ENCODE measurements at places on chromosomes 11 and 22.

GRCh38 chr11:59188954-59189353 is 17.0 kb downstream of the DTX4 start:
- no peak for DNase-seq

- no peak for DNase-seq
Observed at GRCh38 chr11:92556431-92556830, 331.8 kb downstream of the FAT3 start.

- DNase-seq: no peak
Observed at GRCh38 chr11:122923302-122923701, 40.7 kb downstream of the JHY start.

- no peak for DNase-seq
Observed at GRCh38 chr22:29231971-29232959, 26.6 kb downstream of the EMID1 start.

GRCh38 chr11:120511820-120512738 is 531 bp downstream of the GRIK4 start:
- DNase-seq: no peak

GRCh38 chr11:299951-300735 is 817 bp upstream of the IFITM5 start:
- no peak for DNase-seq

- DNase-seq: no peak
Observed at GRCh38 chr22:50731811-50732624, 6.0 kb upstream of the ACR start.

- no peak for DNase-seq
Observed at GRCh38 chr11:134250246-134250645, 2.9 kb downstream of the THYN1 start.

GRCh38 chr11:64266339-64266738 is 15.0 kb downstream of the PLCB3 start:
- DNase-seq: no peak

DNA sequence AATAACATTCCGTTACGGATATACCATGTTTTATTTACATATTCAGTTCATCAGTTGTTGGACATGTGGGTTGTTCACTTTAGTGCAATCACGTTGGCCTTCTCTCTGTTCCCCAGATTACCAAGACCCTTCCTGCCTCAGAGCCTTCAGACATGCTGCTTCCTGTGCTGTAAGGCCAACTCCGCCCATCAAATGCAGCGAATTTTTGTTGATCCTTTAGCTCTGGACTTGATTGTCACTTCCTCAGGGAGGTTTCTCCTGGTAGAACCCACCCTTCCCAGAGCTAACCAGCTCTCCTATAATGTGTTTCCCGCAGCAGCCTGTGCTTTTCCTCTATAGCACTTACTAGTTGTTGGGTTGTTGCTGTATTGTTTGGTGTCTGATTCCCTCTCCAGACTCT is 39.4 kb downstream of the SWAP70 start:
- no peak for DNase-seq

DNA sequence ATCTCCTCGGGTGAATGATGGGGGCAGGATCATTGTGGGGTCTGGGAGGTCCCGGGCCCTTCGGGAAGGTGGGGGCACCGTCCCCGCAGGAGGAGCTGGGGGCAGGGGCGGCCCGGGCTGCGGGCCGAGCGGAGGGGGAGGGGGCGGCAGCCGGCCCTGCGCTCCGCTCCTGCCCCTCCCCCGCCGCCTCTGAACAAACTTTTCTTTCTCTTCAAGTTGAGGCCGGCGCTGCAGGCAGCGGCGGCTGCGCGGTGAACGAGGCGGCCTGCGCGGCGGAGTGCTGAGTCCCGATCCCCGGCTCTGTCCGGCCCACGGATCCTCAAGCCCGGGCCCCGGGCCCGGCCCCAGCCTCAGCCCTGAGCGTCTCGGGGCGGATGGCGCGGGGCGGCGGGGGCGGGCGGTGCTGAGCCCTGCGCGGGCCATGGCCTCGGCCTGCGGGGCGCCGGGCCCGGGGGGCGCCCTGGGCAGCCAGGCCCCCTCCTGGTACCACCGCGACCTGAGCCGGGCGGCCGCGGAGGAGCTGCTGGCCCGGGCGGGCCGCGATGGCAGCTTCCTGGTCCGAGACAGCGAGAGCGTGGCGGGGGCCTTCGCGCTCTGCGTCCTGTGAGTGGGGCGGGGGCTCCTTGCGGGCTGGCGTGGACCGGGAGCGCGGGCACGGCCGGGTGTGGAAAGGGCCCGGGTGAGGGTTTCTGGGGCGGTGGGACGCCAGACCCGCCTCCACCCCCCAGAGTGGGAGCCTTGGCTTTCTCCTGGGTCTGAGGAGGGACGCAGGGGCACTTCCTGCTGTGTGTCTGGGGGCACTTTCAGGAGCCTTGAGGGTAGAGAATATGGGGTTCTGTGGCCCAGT is at the start of gene INPPL1:
Gene INPPL1 (plus strand): TSS at position 204 of the 847 bp plus-strand sequence. CDS start 218 bp downstream, at position 422.
- no peak for DNase-seq

All from DMS153 (cell line).